Activated naive CD8-positive, alpha-beta T cell treated with anti-CD3 and anti-CD28 coated beads, Interleukin-2, amount 10 ng/mL, durations not matched to agents 7 days and 5 days (primary cell): ENCODE measurements at places on chromosomes 13 and 19.

DNA sequence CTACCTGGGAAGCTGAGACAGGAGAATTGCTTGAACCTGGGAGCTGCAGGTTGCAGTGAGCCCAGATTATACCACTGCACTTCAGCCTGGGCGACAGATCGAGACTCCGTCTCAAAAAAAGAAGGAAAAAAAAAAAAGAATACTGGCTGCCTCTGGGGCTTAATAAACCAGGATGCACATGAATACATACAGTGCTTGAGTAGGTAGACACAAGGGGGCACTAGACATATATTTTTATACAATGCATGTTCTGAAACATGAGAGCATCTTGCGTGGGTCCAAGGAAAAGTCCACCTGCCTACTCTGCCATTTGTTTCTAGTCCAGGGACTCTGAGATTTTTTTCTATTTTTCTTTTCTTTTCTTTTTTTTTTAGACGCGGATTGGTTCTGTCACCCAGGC lies 31.2 kb downstream of the KEAP1 start:
- H3K36me3 ChIP-seq = peaks cover 6% of the 10 kb centered on the region
- H3K27me3 ChIP-seq = peaks cover 1% of the 10 kb centered on the region
- peaks cover 6% of the 10 kb centered on the region for H3K4me1 ChIP-seq
- no peak for DNase-seq

GRCh38 chr13:22828081-22828480 lies 352.7 kb upstream of the SGCG start:
- no peaks in the 10 kb centered on the region for H3K4me1 ChIP-seq
- DNase-seq = no peak
- no peaks in the 10 kb centered on the region for H3K36me3 ChIP-seq
- no peak overlapping the region for H3K4me3 ChIP-seq
- no peak overlapping the region for H3K27ac ChIP-seq

- no peaks in the 10 kb centered on the region for H3K27me3 ChIP-seq
- peaks cover 3% of the 10 kb centered on the region for H3K36me3 ChIP-seq
- H3K27ac ChIP-seq = peak overlapping the region; percentile 72
- DNase-seq = no peak
- H3K4me3 ChIP-seq = no peak overlapping the region
These were observed 4.7 kb upstream of the GSK3A start for GRCh38 chr19:42246922-42247639.

DNA sequence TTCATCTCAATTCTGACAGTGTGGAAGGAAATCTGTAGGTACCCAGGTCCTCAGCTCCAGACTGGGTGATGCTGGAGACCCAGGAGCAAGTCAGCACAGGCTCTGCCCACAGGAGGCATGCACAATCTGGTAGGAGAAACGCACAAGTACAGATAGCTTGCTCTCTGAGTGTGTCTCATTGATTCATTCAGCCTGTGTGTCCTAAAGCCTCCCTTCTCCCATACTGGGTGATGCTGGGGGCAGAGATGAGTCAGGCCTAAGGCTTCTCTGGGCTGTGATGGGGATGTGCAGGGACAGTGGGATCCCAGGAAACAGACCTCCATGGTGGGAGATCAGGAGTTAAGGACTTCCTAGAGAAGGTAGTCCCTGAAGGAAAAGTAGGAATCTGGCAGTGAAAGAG lies 6.8 kb downstream of the ZNF526 start:
- H3K36me3 ChIP-seq = peaks cover 27% of the 10 kb centered on the region
- H3K27me3 ChIP-seq = no peaks in the 10 kb centered on the region
- no peak for DNase-seq
- no peak overlapping the region for H3K4me3 ChIP-seq
- no peak overlapping the region for H3K27ac ChIP-seq

- no peaks in the 10 kb centered on the region for H3K27me3 ChIP-seq
- peaks cover 4% of the 10 kb centered on the region for H3K36me3 ChIP-seq
- H3K27ac ChIP-seq = no peak overlapping the region
- H3K4me3 ChIP-seq = no peak overlapping the region
- DNase-seq = no peak
- H3K4me1 ChIP-seq = peaks cover 5% of the 10 kb centered on the region
These were observed 23.5 kb downstream of the ZNF574 start for GRCh38 chr19:42099336-42099925.

DNA sequence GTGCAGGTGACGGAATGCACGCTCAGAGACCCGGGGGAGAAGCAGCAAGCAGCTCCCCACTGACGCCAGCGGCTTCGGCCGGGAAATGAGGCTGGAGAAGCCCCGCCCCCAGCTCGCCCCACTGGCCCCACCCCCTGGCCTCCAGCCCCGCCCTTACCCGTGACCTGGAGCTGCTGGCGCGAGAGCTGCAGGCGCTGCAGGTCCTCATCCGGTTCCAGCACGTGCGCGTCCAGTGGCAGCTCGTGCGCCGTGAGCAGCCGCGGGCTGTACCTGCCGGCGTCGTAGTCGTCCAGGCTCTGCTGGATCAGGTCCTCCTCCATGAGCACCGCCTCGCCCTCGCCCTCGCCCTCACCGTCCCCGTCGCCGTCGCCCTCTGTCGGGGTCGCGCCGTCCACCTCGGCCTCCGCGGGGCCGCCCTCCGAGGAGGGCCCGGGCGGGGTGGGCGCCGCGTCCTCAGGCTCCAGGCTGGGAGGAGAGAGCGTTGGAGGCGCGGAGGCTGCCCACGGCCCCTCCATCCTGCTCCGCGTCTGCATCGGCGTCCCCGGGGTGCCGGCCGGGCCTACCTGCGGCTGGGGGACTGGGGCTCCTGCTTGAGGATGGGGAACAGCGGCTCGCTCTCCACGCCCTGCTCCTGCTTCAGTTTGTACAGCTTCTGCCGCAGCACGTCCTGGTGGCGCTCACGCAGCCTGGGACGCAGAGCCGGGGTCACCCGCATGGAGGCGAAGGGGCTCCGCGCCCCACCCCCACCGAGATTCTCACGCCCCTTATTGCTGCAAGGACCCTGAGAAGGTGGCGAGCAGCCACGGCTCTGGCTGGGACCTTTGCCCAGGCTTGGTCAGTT lies 6.4 kb upstream of the TBXA2R start:
- peaks cover 5% of the 10 kb centered on the region for H3K36me3 ChIP-seq
- H3K4me1 ChIP-seq = peaks cover 10% of the 10 kb centered on the region
- no peaks in the 10 kb centered on the region for H3K27me3 ChIP-seq

DNA sequence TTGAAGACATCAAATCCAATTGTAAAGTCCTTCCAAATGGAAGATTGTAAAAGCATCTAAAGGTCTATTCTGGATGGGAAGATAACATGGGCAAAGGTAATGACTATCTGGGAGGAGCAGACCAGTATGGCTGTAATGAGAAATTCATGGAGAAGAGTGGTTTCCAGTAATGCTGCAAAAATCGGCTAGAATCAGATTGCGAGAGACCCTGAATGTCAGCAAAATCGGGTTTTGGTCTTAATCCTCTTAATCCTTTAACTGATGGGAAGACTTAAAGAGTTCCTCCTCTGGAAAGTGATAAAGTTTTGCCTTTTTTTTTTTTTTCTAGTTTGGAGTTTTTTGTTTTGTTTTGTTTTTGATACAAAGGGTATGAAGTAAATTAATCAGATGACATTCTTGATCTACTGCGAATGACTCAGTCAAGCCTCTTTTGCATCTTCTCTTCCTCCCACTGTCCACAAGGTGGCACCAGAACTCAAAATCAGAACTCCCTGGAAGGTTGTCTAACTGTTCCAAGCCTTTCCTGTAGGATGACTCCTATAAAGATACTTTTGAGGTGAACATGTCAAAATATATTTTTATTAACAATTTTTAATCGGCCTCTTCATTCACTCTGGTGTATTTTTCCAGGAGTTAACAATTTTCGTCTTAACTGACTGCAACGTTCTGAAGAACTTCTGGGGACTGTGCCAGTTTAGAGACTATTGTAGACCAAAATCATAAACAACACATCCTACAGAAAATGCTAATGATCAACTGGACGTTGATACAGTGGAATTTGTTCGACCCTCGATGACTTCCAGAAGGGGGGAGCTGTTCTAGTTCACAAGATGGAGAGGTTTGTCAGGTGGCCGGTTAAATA lies 213.3 kb upstream of the MIR17HG start:
- H3K27me3 ChIP-seq = no peaks in the 10 kb centered on the region
- no peak overlapping the region for H3K27ac ChIP-seq
- no peak overlapping the region for H3K4me3 ChIP-seq
- no peak for DNase-seq

DNA sequence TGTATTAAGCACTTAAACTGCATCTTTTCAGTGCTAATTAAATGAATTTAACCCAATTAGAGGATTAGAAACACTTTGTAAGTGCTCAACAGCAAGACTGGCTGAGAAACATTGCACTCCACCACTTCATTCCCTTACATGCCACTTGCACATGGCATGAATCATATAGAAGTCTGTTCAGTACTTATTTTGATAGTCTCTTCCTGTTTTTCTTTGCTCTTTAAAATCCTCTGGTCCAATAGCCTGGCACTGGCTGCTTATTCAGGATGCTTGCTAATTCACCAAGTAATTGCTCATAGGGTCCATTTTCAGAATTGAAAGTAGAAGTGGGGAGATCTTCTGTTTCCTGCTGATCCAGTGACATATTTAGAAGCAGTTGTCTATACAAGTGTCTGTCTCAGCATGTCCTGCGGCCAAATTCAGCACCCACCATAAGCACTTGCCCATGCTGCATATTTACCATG lies 900.1 kb downstream of the PCDH9 start:
- no peak overlapping the region for H3K27ac ChIP-seq
- no peak for DNase-seq
- no peaks in the 10 kb centered on the region for H3K27me3 ChIP-seq
- H3K4me3 ChIP-seq = no peak overlapping the region
- H3K36me3 ChIP-seq = no peaks in the 10 kb centered on the region
